Kidney tubule cell (primary cell): ENCODE measurements at places on chromosomes 16 and 17.

- DNase-seq: no peak
These were observed 4.6 kb upstream of the STARD3 start for GRCh38 chr17:39632153-39632941.

- no peak for DNase-seq
These were observed 9.5 kb upstream of the DHRS13 start for GRCh38 chr17:28912281-28912937.

DNA sequence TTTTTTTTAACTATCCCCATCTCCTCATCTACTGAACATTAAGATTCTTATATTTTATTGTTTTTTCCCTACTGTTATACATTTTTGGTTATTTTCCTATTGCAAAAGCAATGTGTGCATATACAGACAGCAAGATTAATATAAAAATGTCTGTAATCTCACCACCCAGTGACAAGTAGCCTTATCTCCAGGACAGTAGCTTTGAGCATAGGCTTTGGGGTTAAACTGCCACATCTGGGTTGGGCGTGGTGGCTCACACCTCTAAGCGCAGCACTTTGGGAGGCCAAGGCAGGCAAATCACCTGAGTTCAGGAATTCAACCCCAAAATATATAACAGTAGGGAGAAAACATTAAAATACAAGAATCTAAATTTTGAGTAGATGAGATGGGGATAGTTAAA, 27.4 kb upstream of the SSTR2 start:
- no peak for DNase-seq

GRCh38 chr17:7838090-7839075, 4.4 kb downstream of the KDM6B start:
- DNase-seq: peak; percentile 63

- no peak for DNase-seq
These were observed 119.8 kb upstream of the CDC42EP4 start for GRCh38 chr17:73431401-73432205.

DNA sequence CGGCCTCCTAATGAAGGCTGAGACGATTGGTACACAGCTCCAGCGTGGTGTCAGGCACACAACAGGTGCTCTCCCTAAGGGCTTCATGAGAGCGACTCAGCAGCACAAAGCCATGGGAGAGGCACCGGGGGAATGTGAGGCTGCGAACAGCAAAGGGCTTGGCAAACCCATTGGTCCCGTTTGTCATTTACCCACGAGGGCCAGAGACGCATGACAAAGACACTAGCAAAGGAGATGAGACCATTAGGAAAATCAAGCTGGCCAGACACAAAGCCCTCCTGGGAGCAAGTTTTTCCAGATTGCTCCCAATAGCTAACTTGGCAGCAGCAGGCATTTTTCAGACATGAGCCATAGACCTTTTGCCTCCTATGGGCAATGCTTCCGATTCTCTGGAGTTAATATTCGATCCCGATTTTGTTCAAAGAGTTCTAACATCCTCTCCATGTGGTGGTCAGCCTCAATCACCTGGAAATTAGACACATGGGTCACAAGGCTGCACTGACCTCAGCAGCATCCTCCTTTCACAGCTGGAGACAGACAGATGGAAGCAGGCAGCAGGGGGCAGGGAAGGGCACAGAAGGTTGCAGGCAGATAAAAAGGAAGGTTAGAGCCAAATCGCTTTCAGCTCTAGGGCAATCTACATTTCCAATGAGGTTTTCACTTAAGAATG, 38.2 kb downstream of the TK2 start:
- peak; percentile 99 for DNase-seq

- peak; percentile 38 for DNase-seq
These were observed 806.2 kb upstream of the EEF2KMT start for GRCh38 chr16:5903832-5904231.

DNA sequence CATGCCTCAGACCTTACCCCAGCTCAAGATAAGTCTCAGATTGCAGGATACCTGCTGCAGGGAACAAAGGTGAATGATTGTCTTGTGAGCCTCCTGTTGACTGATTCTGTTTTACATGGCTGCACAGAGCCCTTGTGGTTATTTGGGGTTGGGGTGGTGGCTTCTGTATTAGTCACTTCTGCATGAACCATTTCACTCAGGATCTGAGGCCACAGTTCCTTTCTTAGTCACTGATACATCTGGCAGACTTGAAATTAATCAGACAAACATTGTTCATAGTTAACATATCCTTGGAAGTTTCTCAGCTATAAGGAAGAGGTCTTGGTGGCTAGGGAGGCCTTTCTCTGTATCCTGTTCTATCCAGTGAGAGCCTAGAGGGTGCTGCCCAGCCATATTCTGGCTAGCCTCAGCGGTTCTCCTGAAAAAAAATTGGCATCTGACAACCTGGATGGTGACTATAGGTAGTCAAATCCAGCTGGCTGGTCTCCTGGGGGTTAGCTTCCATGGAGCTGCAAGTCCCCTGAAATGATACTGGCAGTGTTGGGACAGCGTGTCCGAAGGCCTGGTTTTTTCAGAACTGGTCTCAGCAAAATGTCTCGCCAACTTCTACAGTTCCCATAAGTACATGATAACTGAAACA, 8.4 kb upstream of the PLK1 start:
- DNase-seq: peak; percentile 97

- DNase-seq: no peak
These were observed 298.2 kb downstream of the HAPSTR1 start for GRCh38 chr16:9389543-9390207.

GRCh38 chr17:80461528-80462160, 14.8 kb downstream of the NPTX1 start:
- no peak for DNase-seq

GRCh38 chr17:81537856-81538555, 9.8 kb downstream of the FSCN2 start:
- no peak for DNase-seq

GRCh38 chr17:77602062-77602746, 356.3 kb upstream of the TNRC6C start:
- no peak for DNase-seq

- DNase-seq: no peak
These were observed 809 bp downstream of the C16orf90 start for GRCh38 chr16:3494386-3494973.

- no peak for DNase-seq
These were observed 1.6 kb downstream of the ITGA3 start for GRCh38 chr17:50057521-50057991.

GRCh38 chr17:82388223-82388921, 16.8 kb downstream of the UTS2R start:
- no peak for DNase-seq

DNA sequence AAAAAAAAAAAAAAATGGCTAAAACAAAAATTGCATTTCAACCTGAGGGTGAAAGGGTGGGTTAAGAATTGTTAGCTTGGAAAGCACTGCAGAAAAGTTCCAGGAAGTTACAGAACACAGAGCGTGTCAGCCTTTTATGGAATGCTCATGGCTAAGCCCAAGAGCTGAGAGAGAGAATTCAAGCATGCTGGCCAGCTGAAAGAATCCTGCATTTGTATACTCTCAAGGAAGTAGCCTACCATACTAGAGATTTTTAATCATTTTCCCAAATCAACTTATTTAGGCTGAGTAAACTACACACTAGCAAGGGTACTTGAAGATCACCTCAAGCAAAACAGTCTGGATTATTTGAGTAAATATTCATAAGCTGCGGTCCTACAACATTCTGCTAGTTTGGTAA, 153.9 kb downstream of the KCNJ2 start:
- DNase-seq: peak; percentile 5

GRCh38 chr16:59783191-59783590, 1049.1 kb upstream of the GOT2 start:
- DNase-seq: no peak

GRCh38 chr16:81620029-81620428, 159.1 kb upstream of the PLCG2 start:
- DNase-seq: no peak

GRCh38 chr16:87216841-87217275, 100.3 kb downstream of the C16orf95 start:
- DNase-seq: no peak

DNA sequence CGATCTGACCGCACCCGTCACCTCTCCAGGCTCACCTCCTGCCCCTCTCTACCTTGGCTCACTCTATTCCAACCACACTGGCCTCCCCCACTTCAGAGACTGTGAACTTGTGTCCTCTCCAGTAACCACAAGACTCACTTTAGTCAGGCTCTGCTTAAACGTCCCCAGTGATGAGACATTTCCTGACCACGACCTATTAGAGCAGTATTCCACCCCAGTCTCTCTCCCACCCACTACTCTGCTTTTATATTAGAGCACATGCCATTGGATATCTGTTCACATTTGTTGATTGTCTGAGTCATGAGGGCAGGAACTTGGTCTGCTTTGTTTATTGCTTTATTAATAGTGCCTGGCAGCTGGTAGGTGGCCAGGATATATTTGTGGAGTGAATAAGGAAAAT, 20.1 kb downstream of the COX11 start:
- peak; percentile 99 for DNase-seq

- DNase-seq: no peak
These were observed 112.0 kb upstream of the METRNL start for GRCh38 chr17:82967268-82968032.

GRCh38 chr16:49600536-49600935, 226.9 kb downstream of the C16orf78 start:
- no peak for DNase-seq

- DNase-seq: no peak
These were observed 15.2 kb downstream of the GAN start for GRCh38 chr16:81329947-81330346.

DNA sequence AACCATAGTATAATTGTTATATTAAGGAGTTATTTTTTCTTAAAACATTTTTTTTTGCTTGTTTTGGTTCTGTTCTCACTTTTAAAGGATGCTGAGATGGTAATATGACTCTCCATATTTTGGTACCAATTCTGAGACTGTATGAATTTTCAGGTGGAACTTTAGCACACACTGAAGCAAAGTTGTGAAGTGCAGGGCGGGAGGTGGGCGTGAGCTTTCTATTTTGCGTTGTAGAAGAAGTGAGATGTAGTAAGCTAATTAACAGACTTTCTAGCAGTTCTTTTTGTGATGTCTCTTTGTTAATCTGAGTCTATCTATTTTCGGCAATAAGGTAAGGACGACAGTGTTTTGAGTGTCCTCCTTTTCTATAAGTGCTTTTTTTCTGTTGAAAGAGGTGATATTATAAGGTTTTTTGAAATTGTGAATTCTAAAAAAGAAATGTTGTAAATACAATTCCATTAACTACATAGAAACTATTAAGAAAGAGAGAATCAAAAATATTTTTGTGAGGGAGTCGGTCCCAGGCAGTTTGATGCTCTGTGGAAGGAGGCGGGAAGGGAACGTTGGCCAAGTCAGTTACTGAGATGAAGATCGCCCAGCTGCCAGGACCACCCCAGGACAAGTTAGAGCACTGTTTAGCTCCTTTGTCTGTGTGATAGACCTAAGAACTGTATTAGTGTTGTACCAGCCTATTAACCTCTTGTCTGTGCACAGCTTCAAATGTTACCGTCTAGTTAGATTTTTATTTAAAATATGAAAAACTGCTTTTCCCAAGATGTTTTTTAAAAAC, 65.0 kb downstream of the CCDC182 start:
- no peak for DNase-seq

DNA sequence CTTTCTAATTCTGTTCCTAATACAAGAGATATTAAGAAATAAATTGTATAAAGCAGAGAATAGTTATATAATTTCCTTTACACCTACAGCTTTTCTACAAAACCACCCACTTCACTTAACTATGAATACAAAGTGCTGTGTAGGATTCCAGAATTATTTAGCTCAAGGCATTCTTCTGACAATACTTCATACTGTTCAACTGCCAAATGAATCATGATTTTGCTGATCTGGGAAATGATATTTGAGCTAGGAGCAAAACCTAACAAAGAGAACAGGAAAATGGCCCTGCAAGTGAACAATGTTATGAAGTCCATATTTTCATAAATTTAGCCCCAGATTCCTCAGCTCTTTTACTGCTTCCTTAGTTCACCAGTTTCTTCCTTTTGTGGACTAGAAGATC, 12.9 kb downstream of the BBS2 start:
- DNase-seq: no peak

DNA sequence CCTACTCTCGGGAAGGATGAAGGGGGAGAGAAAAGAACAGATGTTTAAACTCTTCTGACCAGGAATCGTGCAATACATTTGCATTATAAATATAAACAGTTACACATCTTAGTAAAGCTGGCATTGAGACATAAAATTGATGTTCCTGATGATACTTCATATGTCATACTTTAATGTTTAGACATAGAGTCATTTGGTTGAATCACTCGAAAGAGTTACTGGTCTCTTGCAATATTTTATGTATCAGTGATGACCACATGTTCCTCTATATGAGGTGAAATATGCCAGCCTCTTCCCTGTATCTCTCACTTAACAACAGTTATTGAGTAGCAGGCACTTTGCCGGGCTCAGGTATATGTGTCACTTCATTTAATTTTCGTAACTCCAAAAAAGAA, 49.7 kb upstream of the PMFBP1 start:
- DNase-seq: no peak

GRCh38 chr17:79745641-79746105, 14.9 kb downstream of the ENPP7 start:
- DNase-seq: peak; percentile 42

DNA sequence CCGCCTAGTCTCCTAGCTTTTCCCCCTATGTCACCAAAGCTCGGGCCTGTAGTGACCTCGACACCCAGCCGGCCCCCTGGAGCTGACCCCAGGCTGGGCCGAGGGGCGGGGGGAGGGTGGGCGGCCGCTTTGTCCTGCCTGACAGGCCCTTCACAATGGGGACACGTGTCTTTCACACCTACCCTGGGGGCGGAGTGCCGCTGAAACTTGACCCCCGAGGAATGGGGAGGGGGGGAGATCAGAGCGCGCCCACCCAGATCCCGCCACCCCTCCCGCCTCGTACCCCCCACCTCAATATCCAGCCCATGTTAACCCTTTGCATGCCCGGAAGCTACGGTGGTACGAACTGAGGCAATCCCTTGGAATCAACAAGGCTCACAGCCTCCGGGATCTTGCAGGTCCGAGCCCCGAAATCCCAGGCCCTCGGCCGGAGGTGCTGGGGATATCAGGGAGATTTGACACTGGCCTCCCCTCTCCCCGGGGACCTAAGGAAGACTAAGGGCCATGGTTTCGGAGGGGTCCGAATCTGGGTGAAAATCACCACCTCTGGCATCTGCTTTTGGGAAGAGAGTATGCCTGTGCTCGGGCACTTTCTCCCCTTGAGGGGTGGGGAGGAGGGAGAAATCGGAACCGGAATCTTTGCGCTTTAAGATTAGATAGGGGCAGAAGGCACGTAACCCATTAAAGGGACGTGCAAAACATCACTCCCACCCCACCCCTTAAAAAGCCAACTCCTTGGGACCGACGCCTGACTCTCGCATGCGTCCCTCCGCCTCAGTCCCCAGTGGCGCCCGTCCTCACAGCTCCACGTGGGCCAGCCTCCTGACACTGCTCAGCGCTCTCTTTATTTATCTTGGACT, 2.6 kb downstream of the NOG start:
- DNase-seq: peak; percentile 48
